Esophagus mucosa (tissue), 1 donor: ENCODE measurements at places on chromosomes 2 and 18. TPM values are rescaled to one million over a fixed set of nuclear protein-coding genes. Genes with fewer than 3 reads are reported as not detected.

DNA sequence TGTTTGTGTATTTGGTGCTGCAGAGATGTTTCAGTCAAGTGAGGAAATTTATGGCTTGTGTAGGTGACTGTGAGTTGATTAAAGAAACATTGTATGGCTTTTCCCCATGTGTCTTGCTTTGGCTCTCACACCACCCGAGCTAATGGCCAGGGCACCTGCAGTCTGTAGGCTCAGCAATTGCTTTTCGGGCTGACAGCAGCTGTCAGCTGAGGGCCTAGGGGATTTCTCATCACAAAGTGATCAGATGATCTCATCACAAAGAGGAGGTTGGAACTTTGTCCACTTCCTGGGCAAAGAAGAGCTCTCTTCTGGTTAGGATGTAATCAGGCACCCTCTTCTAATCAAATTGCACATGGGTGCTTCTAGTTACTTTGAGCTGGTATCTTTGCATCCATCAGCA is 632.2 kb downstream of the SLC4A3 start:
- ATAC-seq: no peak

DNA sequence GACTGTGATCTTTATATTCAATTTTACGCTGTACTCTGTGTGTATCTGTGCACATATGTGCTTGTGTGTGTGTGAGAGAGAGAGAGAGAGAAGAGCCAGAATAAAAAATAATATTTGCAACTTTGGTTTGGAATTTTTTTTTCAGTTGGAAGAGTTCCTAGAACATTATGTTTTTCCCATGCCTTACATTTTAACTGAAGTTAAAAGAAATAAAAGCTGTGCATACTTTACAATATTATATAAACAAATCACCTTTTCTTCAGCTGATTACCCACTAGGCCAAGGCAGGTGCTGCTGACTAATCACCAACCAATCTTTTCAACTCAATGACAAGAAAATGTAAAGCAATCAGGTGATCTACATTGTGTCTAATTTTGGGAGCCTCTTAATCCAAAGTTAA is 366.3 kb downstream of the NYAP2 start:
- ATAC-seq: no peak

GRCh38 chr18:9742524-9743131 is 34.5 kb downstream of the RAB31 start:
- ATAC-seq: no peak

GRCh38 chr2:158998551-158999248 is 30.3 kb downstream of the TANC1 start:
- ATAC-seq: no peak

DNA sequence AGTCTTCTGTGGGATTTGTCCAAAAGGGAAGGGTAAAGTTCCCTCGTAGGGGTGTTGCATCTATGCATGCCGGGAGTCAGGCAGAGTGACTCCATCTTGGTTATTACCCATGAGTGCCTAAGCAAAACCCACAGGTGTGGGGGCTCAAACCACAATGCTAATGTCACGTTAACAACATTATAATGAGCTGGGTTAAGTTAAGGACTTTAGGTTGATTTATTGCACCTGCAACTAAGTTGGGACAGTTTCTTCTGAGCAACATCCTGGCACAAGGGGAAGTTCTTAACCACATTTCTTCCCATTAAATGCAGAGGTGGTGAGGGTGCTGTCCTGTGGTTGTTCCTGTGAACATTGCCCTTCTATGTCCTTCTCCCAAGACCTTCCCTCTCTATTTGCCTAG is 1596.8 kb upstream of the SLC39A10 start:
- no peak for ATAC-seq

The ASPRV1 gene
- total RNA-seq: 0.16 TPM

GRCh38 chr2:18362696-18363095 is 197.8 kb downstream of the RDH14 start:
- no peak for ATAC-seq

GRCh38 chr2:2834105-2834504 is 503.0 kb upstream of the MYT1L start:
- no peak for ATAC-seq

The FABP1 gene
- not detected for total RNA-seq

The SPP2 gene
- total RNA-seq: not detected

DNA sequence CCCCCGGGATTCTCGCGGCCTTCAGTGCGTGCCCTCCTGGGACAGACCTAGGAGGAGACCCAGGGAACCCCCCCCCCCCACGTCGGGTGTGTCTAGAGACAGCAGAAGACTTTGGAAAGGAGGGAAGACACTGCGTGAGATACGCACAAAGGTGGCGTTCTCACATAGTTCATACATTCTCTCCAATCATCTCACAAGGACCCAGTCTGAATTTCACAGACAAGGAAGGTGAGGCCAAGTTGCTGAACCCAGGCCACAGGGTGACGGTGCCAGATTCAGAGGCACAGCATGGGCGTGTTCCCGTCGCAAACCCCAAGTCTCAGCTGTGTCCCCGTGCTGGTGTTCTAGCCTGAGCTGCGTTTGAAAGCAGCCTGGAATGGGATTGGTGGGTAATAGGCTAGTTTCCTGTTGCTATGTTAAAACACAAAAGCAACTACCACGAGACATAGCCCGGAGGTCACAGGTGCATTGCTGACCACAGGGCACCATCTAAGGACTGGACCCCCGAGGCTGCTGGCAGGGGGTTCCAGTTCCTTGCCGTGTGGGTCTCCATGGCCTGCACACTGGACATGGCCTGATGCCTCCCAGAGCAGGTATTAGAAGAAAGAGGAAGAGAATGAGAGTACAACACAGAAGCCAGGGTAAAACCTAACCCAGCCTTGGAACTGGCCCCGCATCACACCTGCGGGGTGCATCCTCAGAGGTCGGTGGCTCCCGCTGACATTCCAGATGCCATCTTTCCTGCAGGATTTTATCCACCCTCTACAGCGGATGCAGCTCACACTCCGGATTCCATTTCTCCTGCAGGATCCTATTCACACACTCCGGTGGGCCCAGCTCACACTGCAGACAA is 1.1 kb upstream of the PXDN start:
- no peak for ATAC-seq

DNA sequence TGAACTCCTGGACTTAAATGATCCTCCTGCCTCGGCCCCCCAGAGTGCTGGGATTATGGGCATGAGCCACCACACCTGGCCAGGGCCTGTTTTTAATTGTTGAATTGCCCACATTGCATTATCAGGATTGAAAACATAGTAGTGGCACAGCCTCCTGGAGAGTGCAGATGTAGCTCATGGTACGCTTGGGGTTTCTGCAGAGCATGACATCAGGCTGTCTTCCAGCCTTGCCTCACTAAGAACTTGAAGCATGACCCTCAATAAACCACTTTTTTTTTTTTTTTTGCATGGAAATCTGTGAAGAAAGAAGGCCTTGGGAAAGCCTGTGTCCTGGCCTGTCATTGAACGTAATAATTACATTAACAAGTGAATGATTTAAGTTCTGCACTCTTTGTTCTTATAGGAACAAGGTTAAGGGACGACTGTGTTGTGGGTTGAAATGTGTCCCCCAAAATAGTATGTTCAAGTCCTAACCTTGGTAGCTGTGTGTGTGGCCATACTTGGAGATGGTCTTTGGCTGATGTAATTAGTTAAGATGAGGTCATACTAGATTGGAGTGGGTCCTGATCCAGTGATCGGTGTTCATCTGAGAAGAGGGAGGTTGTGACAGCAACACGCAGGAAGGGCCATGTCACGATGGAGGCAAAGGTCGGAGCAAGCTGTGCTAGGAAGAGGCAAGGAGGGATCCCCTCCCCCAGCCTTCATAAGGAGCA is 90.2 kb downstream of the AGAP1 start:
- no peak for ATAC-seq

The UGT1A5 gene
- 0.68 TPM for total RNA-seq

The PPP4R3B gene
- 42.8 TPM for total RNA-seq

GRCh38 chr2:98891591-98891990 is 44.4 kb downstream of the CRACDL start:
- peak; percentile 47 for ATAC-seq

DNA sequence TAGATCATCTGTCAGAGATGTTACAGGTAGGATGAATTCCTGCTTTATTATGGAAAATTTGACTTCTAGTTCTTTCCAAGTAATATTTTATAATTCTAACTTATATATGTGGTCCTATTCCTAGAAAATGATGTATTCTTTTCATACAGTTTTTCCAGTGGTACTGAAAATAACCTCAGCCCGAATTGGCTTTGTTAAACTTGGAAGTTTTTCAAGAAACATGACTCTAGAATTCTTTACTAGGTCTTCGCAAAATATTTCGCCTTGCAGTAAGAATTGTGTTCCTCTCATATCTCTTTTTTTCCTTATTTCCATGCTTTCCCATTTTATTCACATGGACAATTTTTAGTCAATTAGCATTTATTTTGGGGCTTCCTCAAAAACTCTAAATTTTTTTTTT is 60.5 kb downstream of the BMPR2 start:
- ATAC-seq: no peak

- no peak for ATAC-seq
These were observed 36.9 kb upstream of the MEX3C start for GRCh38 chr18:51234117-51235008.

- no peak for ATAC-seq
These were observed 10.4 kb downstream of the HRH4 start for GRCh38 chr18:24470805-24471204.

DNA sequence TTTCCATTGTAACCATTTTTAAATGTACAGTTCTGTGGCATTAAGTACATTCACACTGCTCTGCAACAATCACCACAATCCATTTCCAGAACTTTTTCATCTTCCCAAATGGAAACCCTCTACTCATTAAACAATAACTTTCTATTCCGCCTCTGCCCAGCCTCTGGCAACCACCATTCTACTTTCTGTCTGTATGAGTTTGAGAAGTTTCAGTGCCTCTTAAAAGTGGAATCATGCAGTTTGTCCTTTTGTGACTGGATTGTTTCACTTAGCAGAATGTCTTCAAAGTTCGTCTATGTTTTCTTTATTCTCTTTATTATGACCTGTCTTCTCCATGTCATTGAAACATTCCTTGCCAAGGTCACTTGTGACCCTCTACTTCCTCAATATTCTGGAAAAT is 22.0 kb upstream of the PELI1 start:
- no peak for ATAC-seq

The STRN gene
- total RNA-seq: 38.5 TPM

The SMYD1 gene
- not detected for total RNA-seq

GRCh38 chr2:133855526-133855925 is 287.3 kb upstream of the NCKAP5 start:
- no peak for ATAC-seq

DNA sequence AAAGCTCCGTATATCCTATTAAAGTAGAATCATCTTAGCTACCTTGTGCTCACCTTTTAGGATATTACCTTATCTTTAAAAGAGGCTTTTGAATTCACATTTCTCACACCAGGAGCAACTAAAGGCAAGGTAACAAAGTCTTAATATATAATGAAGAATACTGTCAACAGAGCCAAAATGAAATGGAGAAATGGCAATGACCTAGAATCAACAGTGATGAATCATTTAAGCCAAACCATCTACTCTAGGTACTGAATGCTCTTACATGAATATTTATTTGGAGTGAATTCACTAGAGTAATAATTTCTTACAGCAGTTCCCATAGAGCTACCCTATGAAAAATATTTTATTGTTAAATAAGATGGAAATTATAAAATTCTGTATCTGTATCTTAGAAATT is 421.0 kb downstream of the RND3 start:
- ATAC-seq: no peak

The PAIP2B gene
- total RNA-seq: 9.8 TPM

- ATAC-seq: no peak
These were observed 238.9 kb downstream of the XIRP2 start for GRCh38 chr2:167127135-167127534.

- ATAC-seq: no peak
These were observed 36.5 kb downstream of the STPG4 start for GRCh38 chr2:47118581-47118980.

DNA sequence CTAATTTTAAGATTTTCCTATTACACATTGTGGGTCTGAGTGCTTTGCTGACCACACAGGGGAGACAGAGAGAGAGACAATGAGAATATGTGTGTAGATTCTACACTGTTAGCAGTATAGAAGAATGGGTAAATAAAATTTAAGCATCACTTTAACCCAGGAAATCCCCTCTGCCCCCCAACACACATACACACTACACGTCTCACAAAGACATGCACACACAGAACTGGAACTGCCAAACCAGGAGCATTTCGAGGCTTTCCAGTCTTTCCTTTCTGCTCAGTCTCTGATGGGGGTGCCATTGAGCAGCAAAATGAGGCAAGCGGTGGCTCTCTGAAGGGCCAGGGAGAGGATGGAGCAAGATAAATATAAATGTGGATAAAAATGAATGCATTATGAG is 2.5 kb downstream of the MERTK start:
- no peak for ATAC-seq

The MLPH gene
- total RNA-seq: 5.3 TPM

DNA sequence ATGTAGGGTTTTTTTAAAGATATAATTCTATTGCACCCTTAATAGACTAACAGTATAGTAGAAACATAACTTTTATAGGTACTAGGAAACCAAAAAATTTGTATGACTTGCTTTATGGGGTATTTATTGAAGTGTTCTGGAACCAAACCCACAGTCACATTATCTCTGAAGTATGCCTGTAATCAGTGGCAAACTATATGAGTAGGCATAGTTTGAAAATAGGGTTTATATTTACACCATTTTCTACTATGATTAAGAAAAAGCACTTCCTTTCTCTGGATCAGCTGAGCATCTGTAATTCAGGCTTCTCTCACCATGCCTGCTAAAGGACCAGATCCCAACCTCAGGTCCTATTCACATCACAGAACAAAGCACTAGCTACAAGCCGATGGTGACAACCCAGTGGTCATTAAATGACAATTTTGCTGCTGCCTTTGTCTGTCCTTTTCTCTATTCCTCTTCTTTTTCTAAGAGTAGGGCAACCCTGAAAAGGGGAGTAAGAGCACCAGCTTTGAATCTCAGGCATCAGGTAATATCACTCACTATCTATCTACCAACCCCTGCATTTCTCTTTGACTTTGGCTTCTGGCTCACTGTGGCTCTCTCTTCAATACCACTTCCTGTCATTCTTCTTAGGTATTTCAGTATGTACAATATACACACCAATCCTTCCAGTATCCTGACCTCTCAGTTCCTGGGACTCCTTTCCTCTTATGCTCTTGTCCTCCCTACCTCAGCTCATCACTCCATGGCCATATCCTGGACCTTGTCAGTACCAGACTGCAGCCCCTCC is 14.4 kb downstream of the NEMP2 start:
- ATAC-seq: no peak

The VWC2L gene
- total RNA-seq: not detected

The EMILIN2 gene
- total RNA-seq: 1.4 TPM
